ENCODE measurements at places on chromosomes 11 and 22.

DNA sequence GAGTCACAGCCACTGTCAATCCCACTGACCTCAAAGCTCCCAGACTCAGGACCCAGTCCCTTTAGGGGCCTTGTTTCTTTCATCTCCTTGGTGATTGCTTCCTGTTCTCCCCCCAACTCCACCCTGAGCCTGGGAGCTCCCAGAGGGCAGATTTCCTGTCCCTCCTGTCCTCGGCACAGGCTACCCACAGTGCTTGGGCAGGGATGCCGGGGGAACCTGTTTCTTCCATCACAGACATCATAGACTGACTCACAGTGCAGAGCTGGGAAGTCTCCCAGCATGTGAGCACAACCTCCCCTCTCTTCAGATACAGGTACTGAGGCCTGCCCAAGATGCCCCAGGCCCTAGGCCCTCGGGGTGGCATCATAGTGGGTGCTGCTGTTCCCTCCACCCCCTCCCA lies 16.6 kb downstream of the TRIM29 start:
- no peak for DNase-seq

GRCh38 chr22:50606165-50606945 lies 5.8 kb downstream of the MAPK8IP2 start:
- DNase-seq: no peak

DNA sequence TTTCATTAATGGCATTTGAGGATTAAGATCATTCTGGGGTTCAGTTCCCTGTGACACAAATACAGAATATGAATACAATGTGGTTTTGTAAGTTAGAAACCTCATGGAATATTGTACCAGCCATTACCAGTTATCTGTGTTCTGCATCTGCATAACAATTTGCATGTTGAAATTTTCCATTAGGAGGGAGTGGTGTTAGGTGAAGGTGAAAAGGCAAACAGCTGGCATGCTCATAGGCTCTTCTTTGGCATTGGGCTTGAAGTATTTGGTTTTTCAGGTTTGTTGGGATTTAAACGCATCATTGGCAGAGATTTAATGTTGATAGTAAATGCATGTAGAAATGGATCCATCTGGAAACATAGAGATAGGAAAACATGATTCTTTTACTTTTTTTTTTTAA lies 18.6 kb downstream of the RTN3 start:
- DNase-seq: no peak

DNA sequence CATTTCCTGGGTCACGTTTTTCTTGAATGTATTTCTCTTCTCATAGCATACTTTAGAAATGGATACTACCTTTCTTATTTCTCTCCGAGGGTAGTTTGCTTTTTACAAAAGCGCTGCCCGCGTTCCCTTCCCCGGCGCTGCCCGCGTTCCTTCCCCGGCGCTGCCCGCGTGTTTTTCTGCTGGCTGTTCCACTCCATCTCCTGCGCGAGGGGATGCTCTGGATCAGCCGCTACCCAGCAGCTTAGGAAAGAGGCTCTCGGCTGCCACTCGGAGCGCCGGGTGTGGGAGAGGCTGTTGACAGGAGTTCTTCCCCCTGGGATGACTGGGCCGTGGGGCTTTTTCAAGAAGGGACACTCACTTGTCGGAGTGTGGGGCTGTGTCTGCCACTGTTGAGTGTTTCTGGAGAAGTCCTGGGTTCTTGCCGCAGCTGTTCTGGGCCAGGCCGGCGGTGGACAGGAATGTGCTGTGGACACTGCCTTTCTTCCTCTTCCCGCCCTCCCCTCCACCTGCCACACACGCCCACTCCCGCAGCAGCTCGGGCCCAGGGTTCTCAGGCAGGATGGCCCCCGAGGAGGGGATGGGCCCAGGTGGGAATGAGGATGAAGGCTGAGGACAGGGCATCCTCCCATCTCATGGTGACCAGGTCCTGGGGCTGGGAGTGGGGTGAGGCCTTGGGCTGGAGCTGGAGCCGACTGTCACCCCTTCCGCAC lies 30.6 kb downstream of the GLB1L2 start:
- no peak for DNase-seq

DNA sequence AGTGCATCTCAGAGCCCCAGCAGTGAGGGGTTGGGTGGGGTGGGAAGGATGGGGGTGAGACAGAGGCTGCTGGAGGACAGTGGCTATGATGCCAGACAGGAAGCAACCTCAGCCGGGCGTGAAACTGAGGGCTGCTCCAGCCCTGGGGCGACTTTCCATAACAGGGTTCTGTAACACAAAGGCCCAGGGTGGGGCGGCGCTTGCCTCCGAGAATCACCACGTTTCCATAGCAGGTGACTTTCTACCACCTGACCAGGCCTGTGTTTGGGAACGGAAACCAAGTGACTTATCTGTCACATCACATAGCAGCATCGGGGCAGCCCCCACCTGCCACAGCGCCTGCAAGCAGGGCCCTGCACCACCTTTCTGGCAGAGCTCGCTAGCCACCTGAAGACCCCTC lies 85.8 kb downstream of the TRMU start:
- DNase-seq: peak; percentile 9

GRCh38 chr22:19061471-19062138 lies 60.6 kb downstream of the DGCR2 start:
- DNase-seq: no peak

DNA sequence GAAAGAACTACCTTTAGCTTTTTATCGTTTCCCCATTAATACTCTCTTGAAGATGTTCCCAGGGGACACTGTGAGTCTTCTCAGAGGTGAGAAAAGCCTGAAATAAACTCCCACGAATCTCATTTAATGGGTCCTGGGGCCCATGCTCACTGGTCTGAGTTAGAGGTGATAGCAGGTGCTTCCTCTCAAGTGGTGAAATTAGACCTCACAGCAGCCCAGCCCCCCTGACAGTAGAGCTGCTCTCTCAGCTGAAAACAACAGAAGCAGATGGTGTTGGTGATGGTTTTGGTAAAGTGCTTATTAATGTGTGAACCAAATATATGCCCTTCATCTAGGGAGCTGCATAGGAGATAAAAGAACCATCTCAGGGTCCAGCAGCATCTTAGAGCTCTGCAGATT lies 76.8 kb upstream of the VPREB1 start:
- no peak for DNase-seq

DNA sequence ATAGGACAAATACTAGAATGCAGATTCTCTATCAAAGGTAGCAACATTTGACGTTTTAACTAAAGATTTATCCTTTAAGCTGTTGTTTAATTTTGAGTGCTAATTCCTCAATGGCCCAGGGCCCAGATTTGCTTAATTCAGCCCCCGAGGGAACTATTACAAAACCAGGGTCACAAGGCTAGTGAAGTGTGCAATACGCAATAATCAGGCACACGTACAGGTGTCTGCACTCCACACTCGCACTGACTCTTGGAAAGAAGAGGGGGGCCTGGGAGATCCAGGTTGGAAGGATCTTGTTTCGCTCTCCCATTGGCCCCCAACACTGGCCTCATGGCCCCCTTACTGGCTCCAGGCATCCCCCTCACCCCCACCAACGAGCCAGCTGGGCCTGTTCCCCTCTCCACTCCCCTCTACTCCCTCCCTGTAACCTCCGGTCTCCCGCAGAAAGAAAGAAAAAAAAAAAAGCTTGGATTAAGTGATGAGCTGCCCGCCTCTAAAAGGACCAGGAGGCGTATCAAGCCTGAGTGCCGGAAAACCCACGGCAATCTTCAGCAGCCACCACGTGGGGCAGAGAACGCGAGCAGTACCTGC lies 2.2 kb upstream of the KIRREL3 start:
- no peak for DNase-seq

- DNase-seq: no peak
These were observed 367.6 kb downstream of the TMEM135 start for GRCh38 chr11:87405356-87405755.

- DNase-seq: no peak
These were observed 57.9 kb downstream of the NECTIN1 start for GRCh38 chr11:119671051-119671450.

- DNase-seq: no peak
These were observed 34.6 kb downstream of the ZNRF3 start for GRCh38 chr22:28917747-28918549.

- DNase-seq: no peak
These were observed 907.1 kb downstream of the DLG2 start for GRCh38 chr11:84719935-84720577.

DNA sequence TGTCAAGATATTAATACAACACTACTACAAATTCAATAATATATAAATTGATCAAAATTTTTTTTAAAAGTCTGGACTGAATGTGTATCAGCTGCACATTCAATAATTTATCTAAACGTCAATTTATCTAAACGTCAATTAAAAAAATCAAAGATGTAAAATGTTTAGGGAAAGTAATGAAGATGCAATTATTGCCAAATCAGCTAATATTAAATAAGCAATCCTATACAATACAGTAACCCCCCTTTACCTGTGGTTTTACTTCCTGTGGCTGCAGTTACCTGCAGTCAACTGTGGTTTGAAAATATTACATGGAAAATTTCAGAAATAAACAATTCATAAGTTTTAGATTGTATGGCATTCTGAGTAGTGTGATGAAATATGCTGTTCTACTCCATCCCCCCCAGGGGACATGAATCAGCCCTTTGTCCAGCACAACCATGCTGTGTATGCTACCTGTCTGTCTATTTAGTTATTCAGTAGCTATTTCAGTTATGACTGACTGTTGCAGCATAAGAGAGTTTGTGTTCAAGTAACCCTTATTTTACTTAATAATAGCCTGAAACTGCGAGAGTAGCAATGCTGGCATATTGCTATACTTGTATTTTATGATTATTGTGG lies 72.2 kb downstream of the CWF19L2 start:
- no peak for DNase-seq

- no peak for DNase-seq
These were observed 15.6 kb downstream of the ACP2 start for GRCh38 chr11:47233051-47233450.
